Progenitor cell of endocrine pancreas (in vitro differentiated cells): ENCODE measurements at places on chromosomes 11 and 22.
A peak's percentile ranks its signal among the peaks of the same experiment; 100 is the strongest.

GRCh38 chr11:94751218-94751609 is 16.9 kb upstream of the AMOTL1 start:
- DNase-seq, result no peak

DNA sequence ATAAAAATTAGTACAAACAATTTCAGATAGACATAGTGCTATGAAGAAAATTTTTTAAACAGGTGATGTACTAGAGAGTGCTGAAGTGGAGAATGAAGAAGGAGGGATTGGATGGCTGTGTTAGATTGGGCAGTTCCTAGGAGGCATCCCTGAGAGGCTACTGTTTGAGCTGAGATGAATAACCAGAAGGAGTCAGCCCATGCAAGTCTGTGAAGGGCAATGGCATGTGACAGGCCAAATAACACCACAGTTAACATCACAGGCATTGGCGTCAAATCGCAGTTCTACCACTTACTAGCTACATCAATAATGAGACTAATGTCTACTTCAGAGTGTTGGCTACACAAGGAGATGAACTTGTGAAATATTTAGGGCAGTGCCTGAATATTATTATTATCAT is 35.4 kb downstream of the HORMAD2 start:
- DNase-seq, result no peak

DNA sequence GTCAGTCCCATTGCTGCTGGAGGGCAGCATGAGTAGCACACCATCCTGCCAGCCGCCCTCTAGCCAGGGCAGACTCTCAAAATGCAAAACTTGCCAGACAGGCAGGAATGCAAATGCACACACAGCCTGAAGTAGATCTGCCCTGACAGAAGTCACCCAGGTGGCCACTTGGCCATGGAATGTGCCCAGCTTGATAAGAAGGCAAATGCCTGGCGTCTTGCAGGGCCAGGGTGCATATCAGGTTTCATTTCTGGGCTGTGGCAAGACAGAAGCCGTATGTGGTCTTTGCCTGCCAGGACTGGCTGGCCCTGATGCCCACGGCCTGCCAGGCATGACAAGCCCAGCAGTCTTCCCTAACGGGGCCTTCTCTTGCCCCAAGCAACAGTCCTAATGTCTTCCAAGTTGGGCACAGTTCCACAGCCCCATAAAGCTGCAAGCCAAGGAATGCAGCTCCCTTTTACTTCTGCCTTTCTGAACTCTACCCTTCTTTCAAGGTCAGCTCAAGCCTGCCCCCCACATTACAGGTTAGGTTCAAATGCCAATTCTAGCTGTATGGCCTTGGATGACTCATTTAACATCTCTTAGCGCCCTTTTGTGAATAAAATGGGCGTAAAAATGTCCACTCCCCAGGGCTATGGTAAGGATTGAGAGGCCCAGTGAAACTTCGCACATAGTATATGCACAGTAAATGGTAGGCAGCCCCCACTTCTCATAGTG is 29.7 kb downstream of the POU2AF3 start:
- no peak for DNase-seq

GRCh38 chr11:38384568-38384967 is 1786.5 kb upstream of the RAG2 start:
- no peak for DNase-seq

DNA sequence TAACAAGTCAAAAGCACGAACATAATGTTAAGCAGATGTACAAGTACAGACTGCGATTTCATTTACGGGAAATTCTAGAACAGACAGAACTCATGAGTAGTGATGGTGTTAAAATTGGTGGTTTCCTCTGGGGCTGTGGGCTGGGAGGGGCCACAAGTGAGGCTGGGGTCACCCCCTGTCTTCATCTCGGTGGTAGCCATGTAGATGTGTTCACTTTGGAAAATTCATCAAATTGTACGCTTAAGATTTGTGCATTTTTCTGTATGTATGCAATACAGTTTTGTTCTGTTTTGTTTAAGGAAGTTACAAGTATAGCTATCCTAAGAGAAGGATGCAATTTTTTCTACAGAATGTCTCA is 504 bp upstream of the ASCC2 start:
- DNase-seq, result no peak

- no peak for DNase-seq
These were observed 40.5 kb downstream of the BRD1 start for GRCh38 chr22:49786976-49787706.

GRCh38 chr11:45665206-45665932 is at the start of gene CHST1:
Gene CHST1, minus strand, starts transcription at chr11:45665622. Its CDS starts 14,699 bp downstream, at chr11:45650923.
- peak; percentile 30 for DNase-seq

DNA sequence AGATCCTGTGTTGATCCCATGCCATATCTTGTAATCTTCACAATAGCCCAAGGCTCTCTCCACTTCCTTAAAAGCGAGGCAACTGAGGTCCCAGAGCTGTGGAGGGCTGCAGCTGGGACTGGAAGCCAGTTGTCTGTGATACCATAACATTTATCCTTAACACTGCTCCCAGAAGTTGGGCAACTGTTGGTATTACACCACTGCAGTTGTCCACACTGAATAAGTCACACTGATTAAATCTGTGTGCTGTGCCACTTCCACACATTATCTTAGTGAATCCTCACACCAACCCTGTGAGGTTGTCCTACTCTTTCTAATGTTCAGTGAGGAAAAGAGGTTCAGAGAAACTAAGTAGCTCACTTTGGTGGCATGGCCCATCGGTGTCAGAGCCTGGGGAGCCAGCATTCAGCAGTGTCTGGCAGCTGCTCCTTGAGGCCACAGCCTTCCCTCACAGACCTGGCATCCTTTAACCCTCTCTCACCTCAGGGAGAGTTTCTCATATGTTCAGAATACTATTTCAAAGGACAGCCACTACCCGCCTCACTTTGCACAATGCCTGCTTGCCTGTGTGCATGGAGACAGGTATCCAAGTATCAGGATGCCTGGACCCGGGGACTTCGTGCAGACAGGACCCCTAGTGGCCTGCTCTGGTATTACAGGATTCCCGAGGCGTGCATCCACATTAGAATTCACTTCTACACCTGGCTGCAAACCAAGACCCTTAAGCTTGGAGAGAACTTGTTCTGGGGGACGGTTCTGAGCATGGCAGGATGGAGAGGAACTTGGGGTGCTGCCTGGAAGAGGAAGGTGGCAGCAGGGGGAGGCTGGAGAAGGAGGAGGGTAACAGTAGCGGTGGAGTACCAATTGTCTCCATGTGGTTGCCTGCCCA is 221.9 kb upstream of the TBCEL start:
- peak; percentile 67 for DNase-seq

DNA sequence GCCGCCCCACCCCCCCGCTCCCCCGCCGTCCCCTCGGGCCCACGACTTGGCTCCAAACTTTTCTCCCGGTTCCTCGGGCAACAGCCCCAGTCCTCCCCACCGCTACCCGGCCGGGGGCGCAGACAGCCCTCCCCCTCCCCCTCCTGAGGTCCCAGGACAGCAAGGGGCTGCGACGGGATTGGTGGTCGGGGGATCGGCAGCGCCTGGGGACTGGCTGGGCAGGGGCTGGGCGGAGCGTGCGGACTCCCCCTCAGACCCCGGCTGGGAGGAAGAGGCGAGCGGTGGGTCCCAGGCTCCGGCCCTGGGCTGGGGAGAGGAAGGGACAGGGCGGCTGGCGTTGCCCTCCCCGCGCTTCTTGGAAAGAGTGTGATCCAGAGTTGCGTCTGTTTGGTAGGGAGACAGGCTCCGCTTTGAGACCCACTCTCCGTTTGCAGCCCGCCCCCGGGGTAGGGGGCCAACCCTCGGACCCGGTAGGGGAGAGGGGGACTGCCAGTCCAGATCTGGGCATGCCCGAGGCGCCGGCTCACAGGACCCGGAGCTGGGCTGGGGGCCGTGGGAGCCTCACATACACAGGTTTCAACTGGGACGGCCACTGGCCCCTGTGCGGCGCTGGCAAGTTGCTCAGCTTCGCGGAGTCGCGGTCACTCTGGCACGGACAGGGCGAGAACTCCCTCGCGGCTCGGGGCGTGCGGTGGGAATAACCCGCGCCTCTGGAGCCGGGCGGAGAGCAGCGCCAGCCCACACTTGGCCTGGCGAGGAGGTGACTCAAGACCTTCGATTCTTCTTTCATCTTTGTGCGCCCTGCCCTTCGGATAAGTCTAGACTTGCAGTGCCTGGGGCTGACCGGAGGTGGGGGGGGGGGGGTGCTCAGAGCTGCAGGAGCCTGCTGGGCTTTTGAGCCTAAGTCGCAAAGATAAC is 999 bp downstream of the TSKU start:
- DNase-seq, result peak; percentile 79

GRCh38 chr22:49807780-49808708 is 19.6 kb downstream of the BRD1 start:
- DNase-seq, result no peak

DNA sequence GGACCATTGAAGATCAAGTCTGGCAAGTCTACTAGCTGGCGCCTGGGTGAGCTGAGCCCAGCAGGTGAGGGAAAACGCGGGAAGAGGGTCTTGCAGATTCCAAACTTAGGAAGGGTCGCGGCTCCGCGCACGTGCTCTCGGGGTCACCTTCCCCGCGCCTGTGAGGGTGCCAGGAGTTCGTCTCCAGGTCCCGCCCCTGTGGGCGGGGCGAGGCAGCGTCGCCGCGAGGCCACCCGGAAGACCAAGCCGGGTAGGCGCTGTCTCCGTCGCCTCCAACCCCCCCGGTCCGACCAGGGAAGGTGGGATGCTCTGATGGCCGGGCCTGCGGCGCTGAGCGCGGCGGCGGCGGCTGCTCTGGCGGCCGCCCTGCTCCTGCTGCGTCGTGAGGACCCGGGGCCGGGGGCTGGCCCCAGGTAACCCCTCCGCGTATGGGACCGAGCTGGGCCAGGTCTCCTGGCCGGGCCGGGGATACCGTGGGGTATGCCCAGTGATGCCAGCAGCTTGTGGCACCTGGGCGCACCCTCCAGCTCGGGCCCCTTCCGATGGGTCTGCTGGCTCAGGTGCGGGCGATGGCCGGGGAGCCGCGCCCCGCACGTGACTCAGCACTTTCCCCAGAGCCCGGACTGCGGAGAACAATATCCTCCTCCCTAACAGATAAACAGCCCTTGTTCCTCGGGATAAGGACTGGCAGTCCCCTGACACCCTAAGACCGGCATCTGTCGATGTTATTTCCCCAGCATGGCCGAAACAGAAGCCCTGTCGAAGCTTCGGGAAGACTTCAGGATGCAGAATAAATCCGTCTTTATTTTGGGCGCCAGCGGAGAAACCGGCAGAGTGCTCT is at the start of gene HTATIP2:
Gene HTATIP2, plus strand, starts transcription at position 215 of the 841 bp plus-strand sequence. Its CDS starts 524 bp downstream, at position 739.
- DNase-seq, result peak; percentile 26

DNA sequence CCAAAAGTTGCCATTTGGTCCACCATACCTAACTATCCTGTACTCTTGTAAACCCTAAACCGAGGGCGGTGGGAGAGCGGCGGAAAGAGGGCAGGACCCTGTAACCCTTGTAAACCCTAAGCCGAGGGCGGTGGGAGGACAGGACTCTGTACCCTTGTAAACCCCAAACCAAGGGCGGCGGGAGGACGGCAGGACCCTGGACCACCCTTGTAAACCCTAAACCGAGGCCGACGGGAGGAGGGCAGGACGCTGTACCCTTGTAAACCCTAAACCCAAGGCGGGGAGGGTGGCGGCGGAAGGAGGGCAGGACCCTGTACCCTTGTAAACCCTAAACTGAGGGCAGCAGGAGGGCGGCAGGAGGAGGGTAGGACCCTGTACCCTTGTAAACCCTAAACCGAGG is 12.5 kb upstream of the OR52I2 start:
- DNase-seq, result no peak
